ENCODE measurements at places on chromosomes 13 and 19.
A peak's percentile ranks its signal among the peaks of the same experiment; 100 is the strongest.

DNA sequence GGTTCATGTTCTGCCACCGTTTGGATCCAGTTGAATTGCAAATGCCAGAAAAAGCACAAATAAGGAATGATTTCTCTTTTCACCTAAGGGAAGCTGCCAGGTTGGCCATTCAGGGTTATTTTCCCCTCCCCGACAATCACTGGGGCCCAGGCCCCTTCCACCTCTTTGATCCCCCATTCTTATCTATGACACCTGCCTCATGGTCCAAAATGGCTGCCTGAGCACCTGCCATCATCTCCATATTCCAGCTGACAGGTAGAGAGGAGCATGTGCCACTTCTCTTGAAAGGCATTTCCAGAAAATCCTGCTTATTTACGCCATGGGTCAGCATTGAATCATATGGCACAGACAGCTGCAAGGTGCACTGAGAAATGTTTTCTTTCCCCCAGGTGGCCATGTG lies 15.7 kb downstream of the PTPRS start:
- no peak for DNase-seq

- no peak for DNase-seq
Observed at GRCh38 chr13:42875475-42876269, 94.3 kb downstream of the FAM216B start.

DNA sequence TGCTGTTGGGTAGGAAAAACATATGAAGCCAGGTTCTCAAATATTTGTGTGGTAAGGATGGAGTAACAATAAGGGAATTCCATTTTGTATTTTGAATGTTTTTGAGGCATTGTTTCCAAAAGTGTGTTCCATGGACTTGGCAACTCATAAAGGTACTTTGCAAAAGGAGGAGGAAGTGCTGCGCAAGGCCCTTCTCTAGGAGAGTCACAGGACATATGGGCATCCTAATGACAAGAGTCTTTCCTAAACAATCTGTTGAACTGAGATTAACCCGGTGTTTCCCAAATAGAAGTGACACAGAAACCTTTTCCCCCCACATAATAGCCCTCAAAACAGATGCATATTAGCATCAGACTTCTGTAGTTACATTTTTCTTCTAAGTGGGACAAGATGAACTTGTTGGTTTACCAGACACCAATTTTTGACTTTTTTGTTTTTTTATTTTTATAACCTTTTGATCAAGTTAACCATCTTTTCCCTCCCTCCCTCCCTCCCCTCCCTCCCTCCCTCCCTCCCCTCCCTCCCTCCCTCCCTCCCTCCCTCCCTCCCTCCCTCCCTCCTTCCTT lies 209.3 kb downstream of the PCCA start:
- no peak for DNase-seq

DNA sequence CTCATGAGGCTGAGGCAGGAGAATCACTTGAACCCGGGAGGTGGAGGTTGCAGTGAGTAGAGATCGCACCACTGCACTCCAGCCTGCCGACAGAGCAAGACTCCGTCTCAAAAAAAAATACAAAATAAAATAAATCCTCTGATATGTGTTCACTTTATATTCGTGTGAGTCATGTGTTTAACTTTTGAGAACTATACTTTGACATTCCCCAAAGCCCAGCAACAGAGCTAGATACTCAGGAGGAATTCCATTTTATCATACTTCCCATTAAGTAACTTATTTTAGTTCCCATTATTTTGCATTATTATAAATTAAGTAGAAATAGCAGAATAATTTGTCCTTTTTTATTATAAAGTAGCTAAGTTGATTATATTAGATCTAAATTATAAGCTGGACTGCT lies 3.3 kb upstream of the CHAMP1 start:
- DNase-seq: no peak

DNA sequence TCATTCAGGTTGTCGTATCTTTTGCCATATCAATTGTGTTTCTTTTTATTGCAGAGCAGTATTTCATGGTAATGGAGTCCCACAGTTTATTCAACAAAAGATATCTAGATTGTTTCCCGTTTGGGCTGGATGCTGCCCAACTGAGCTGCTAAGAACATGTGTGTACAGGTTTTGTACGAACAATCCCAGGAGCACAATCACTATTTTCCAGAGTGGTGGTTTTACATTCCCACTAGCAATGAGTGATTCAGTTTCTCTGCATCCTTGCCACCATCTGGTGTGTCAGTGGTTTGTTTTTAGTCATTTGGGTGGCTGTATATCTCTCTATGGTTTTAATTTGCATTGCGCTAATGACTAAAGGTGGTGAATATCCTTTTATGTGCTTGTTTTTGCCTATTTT lies 52.7 kb upstream of the ZDHHC20 start:
- no peak for DNase-seq

DNA sequence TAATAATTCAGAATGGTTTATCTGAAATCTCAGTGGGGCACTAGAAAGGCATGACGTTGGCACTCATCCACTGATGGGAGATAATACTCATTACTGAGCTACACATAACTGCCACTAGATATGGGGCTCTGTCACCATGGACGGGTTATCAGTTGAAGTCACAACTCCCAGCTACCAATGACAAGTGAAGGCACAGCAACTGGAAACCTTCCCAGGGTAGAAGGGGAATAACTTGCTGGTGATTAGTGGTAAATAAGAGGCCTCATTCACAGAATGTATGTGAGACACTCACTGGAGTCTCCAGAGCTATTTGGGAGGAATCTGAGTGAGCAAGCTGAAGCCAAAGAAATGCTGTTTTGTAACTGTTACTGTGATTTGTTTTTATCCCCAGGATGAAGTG lies 249.6 kb downstream of the ENOX1 start:
- DNase-seq: peak; percentile 63

DNA sequence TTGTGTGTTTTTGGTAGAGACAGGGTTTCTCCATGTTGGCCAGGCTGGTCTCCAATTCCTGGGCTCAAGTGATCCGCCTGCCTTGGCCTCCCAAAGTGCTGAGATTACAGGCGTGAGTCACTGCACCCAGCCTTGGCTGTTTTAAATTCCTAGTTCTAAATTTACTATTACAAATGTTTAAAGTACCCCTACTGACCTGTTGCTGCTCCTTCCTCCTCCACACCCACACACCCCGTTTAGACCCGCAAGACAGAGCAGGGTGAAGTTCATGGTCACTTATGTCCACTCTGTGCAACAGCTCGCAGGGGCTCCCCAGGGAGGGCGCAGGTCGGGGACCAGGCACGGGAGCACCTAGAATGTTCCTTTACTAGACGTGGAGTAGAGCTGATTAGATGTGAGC lies 28.7 kb downstream of the TMEM161A start:
- peak; percentile 5 for DNase-seq
